ENCODE measurements at places on chromosomes 11 and 22.

DNA sequence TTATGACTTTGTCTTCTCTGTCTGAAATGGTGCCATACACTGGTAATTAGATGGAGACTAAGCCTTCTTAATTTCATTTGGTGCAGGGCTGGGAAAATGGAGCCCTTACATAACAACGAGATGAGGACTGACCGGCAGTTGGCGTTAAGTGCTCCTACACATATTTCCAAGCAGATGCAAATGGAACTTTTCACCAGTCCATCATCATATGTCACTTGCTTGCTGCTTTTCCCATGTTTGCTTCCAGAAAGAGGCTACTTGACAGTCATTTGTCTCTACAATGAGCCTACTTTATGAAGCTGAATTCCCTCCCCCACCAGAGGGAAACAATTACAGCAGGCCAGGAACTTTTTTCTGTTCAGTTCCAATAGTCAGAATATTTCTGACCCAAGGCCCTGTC, 32.6 kb downstream of the SVIP start:
- no peak for DNase-seq

DNA sequence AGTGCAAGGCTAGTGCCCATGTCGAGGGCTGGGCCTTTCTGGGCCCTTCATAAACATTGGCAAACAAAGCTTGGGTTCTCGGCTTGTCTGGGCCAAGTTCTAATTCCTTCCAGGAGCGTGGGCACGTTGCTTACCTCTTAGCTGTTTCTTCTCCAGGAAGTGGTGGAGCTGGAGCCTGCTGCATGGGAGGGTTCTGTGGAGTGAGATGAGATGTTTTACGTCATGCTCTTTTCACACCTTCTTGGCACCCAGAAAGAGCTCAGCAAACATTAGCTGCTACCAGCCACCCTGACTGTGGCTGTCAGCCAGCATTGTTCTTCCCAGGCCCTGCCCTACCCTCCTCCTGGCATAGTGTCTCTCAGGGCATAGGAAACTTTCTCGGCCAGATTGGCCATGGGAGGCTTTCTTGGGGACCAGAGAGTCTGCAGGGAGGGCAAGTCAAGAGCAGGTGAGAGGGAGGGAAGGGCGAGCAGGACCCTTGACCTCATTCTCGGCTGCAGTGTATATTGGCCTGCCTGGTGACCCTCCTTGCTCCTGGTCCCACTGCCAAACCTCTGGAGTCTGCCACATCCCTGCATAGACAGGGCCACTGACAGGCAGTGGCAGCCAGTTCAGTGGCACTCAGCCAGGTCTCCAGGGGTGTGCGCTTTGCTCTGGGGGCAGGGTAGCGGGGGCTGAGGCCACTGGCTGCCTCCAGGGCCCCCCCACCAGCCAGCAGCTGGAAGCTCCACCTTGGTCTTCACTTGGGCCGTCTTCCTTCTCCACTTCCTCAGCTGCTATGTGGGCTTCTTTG, 98.8 kb downstream of the BCR start:
- peak; percentile 29 for DNase-seq

DNA sequence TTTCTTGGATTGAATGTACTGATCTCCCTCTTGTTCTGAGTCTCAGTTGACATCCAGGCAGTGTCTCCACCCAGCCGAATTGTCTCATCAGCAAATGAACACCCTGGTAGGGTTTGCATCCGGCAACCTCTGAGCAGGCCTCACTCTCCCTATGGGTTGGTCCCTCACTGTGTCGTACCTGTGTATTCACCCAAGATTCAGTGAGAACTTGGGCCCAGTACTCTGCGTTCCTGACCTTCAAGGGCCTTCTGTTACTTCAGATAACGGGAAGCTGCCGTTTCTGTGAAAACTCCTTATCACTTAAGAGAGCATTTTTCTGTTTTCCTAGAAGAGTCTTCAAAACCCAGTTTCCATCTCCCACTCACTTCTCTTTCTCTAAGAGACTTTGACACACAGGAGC, 915.6 kb downstream of the TBC1D22A start:
- no peak for DNase-seq

GRCh38 chr11:45802531-45803317, 2.2 kb upstream of the SLC35C1 start:
- DNase-seq = no peak

DNA sequence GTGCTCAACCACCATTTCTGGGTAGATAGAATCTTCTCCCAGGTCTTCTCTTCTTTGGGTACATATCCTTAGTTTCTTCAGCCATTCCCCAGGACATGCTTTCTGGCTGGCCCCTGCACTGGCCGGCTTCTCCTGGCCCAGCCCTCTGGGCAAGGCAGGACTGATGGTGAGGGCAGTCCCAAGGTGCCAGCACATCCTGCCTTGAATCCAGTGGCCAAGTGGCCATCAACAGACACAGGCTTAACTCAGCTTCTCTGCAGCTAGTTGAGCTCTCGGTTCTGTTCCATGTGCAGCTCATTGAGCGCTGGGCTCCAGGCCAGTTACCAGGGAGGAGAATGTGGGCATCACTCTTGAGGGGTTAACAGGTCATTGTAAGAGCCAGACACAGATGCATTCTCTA, 17.6 kb downstream of the SMIM38 start:
- DNase-seq = no peak

All from T-cell (primary cell).